ENCODE measurements at places on chromosomes 5 and 9.
A peak's percentile ranks its signal among the peaks of the same experiment; 100 is the strongest.

- DNase-seq: no peak
Observed at GRCh38 chr9:22084336-22085035, 75.4 kb upstream of the CDKN2B start.

- peak; percentile 56 for DNase-seq
Observed at GRCh38 chr5:179668391-179668790, 12.4 kb downstream of the CBY3 start.

GRCh38 chr9:8622871-8623270 lies 823.3 kb upstream of the DMAC1 start:
- DNase-seq: no peak

GRCh38 chr5:179079165-179079987 lies 19.2 kb downstream of the ZNF354C start:
- DNase-seq: no peak

GRCh38 chr9:35267710-35268109 lies 105.9 kb downstream of the UNC13B start:
- DNase-seq: no peak

DNA sequence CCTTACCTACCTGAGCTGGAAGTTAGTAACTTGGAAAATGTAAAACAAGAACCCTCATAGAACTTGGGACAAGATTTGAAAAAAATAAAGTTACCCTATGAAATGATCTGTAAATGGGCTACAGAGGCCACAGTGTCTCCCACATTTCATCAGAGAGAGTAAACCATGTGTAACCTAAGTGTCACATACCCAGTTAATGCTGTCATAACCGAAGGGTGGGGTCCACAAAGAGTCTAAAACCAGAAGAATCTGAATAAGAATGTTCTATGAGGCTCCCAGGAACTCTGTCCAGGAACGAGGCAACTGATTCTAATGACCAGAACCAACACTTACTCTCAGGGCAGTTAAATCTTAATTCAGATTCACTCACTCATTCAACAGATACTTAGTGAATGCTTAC lies 1.0 kb upstream of the FAM13B start:
- DNase-seq: no peak

GRCh38 chr9:69564557-69564956 lies 107.6 kb downstream of the APBA1 start:
- no peak for DNase-seq

GRCh38 chr5:142313682-142314081 lies 11.1 kb downstream of the SPRY4 start:
- peak; percentile 78 for DNase-seq

DNA sequence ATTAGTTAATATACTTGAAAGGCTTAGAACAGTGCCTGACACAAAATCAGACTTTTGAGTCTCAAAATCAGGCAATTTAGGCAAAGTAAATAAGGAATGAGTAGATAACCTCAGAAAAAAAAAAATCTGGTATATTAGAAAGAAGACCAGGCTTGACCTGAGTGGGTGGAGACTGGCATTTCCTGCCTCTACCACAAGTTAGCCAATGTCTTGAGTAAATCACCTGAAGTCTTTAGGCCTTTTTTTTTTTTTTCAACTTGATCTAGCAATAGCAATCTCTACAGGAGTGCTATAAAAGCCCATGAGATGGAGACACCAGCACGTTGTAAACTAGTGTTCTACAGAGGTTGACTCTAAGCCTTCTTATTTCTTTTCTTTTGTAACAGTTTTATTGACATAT lies 104.2 kb upstream of the RASEF start:
- no peak for DNase-seq

GRCh38 chr5:10704949-10705621 lies 55.9 kb downstream of the DAP start:
- DNase-seq: no peak

Measured in left hindlimb (tissue), 1 donor.